Left renal pelvis (tissue), 4 donors: ENCODE measurements at places on chromosomes 6 and 20. TPM values are rescaled to one million over a fixed set of nuclear protein-coding genes. Genes with fewer than 3 reads are reported as not detected.

GRCh38 chr20:4881006-4881730 is 120.1 kb downstream of the SLC23A2 start:
- DNase-seq = no peak

- no peak for DNase-seq
Observed at GRCh38 chr20:64035933-64036345, at the start of gene C20orf204. Gene C20orf204, plus strand, starts transcription at chr20:64036182. Its CDS starts 142 bp downstream, at chr20:64036324.

- DNase-seq = no peak
Observed at GRCh38 chr6:162728706-162729105, 932 bp downstream of the PACRG start.

DNA sequence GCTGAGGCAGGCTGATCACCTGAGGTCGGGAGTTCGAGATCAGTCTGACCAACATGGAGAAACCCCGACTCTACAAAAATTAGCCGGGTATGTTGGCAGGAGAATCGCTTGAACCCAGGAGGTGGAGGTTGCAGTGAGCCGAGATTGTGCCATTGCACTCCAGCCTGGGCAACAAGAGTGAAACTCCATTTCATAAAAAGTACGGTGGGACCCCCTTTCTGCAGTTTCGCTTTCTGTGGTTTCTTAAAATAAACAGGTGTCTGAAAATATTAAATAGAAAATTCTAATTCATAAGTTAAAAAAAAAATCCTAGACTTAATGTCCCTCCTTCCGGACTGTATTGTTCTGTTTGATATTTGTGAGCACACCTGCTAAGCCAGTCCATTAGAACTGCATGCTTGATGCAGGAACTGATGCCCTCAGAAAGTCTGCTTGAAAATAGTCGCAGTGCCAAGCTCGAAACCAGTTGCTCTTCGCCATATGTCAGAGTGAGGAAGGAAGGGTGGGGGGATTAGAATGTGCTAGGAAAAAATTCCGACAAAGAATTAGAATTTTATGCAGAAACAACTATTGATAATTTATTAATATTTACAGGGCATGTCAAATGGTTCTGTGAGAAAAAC is 85.9 kb downstream of the JARID2 start:
- DNase-seq = no peak

GRCh38 chr20:41408156-41408794 is 41.7 kb upstream of the EMILIN3 start:
- no peak for DNase-seq

GRCh38 chr6:88945415-88946008 is 17.9 kb downstream of the RNGTT start:
- DNase-seq = no peak

GRCh38 chr20:6726761-6727160 is 40.7 kb upstream of the BMP2 start:
- DNase-seq = no peak

DNA sequence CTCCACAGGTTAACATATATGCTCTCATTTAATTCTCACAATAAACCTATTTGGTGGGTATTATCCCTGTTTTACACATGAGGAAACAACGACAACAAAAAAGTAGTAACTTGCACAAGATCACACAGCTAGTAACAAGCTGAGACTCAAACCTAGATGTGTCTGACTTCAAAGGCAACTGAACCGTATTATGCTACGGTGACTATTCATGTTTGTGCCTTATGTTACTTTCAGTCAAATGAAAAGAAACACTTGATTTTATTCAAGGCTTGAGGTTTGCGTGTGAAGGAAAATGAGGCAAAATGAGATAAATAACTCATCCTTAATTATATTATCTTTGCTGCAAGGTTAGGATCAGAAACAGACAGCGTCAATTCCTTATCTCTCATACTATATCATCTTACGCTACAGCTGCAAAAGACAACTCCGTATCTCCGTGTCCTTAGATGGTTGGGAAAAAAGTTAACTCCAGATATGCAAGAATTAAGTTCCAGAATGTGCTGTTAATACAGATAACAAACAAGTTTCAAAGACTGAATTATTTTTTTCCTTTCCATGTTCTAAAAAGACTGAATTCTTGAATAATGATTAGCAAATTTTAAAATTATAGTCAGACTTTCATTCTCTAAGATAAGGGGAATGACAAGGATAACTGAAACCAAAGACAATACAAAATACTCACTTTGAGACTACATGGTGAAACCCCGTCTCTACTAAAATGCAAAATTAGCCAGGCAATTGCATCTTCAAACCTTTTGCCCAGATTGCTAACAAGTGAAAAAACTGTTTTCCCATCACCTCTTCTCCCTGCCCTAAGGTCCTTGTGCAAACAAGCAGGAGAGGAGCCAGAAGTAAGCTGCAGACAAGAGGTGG is 27.8 kb downstream of the STAU1 start:
- no peak for DNase-seq

DNA sequence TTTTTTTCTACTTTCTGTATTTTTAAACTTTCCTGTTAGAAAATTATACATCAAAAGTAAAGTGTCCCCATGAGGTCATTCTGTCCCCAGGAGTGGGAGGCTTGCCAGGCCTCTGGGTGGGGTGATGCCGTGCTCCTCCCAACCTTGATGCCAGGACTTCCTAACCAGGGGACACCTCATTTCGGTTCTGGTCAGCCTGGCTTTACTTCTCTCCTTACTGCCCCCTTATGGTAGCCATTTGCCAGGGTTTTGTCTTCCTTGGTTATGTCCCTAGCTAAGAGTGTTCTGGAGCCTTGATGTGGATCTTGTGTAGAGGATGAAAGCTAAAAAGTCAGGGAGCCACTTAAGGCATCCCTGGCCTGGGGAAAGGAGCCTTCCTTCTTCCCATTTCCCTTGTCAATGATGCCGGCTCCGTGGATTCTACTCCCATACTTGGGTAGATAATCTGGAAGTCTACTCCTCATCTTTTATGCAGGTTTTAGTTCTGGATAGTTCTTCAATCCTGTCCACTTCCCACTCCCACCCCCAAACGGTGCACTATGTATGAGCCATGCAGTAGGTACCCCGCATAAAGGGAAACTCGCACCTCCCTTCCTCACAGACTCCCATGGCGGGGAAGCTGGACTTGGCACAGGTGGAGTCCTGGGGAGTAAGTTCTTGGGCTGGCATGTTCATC is 164.1 kb upstream of the SALL4 start:
- DNase-seq = no peak

The ATP9A gene
- polyA plus RNA-seq = 63.6 TPM

DNA sequence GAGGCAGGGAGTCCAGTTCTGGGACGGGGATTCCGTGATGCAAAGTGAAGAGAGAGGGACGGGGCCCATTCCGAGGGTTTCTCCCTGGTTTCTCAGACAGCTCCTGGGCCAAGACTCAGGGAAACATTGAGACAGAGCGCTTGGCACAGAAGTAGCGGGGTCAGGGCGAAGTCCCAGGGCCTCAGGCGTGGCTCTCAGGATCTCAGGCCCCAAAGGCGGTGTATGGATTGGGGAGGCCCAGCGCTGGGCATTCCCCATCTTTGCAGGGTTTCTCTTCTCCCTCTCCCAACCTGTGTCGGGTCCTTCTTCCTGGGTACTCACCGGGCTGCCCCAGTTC is 35.9 kb upstream of the HLA-G start:
- DNase-seq = no peak

GRCh38 chr20:19205981-19206396 is 6.5 kb upstream of the SLC24A3 start:
- no peak for DNase-seq

GRCh38 chr20:21280522-21281016 is 22.6 kb upstream of the XRN2 start:
- DNase-seq = no peak

The TRMT11 gene
- 31.0 TPM for polyA plus RNA-seq

- no peak for DNase-seq
Observed at GRCh38 chr6:164108869-164109769, 694.6 kb downstream of the QKI start.

GRCh38 chr20:39069976-39070375 is 107.8 kb downstream of the DHX35 start:
- DNase-seq = no peak

- no peak for DNase-seq
Observed at GRCh38 chr20:53338716-53339115, 254.9 kb downstream of the ZNF217 start.

The SPTLC3 gene
- polyA plus RNA-seq = 21.4 TPM

The NHLRC1 gene
- 1.5 TPM for polyA plus RNA-seq

DNA sequence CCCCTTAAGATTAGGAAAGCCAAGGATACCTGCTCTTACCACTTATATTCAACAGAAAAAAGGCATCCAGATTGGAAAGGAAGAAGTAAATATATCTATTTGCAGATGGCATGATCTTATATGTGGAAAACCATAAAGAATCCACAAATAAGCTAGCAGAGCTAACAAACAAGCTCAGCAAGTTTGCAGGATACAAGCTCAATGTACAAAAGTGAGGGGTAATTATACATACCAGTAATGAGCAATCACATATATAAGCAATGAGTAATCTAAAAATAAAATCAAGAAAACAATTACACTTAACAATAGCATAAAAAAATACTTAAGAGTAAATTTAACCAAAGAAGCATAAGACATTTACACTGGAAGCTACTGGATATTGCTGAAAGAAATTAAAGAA is 31.6 kb upstream of the HMGN3 start:
- DNase-seq = no peak

DNA sequence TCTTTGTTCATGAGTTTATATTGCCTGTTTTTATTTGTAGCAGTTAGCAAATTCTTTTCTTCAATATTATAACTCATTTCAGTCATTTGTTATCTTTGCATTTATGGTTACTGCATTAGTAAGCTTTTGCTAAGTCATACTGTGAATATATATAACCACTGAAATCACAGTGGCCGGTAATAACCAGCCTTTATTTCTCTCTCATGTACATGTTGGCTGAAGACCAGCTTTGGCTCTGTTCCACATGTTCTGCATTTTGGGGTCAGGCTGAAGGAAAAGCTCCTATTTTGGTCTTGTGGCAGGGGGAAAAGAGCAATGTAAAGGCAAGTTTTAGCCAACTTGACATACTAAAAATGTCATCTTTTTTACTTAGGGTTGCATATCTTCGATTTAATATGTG is 276.3 kb downstream of the BCKDHB start:
- DNase-seq = peak; percentile 33

- no peak for DNase-seq
Observed at GRCh38 chr6:90729057-90729456, 142.2 kb upstream of the MAP3K7 start.

The EYS gene
- polyA plus RNA-seq = 0.66 TPM

DNA sequence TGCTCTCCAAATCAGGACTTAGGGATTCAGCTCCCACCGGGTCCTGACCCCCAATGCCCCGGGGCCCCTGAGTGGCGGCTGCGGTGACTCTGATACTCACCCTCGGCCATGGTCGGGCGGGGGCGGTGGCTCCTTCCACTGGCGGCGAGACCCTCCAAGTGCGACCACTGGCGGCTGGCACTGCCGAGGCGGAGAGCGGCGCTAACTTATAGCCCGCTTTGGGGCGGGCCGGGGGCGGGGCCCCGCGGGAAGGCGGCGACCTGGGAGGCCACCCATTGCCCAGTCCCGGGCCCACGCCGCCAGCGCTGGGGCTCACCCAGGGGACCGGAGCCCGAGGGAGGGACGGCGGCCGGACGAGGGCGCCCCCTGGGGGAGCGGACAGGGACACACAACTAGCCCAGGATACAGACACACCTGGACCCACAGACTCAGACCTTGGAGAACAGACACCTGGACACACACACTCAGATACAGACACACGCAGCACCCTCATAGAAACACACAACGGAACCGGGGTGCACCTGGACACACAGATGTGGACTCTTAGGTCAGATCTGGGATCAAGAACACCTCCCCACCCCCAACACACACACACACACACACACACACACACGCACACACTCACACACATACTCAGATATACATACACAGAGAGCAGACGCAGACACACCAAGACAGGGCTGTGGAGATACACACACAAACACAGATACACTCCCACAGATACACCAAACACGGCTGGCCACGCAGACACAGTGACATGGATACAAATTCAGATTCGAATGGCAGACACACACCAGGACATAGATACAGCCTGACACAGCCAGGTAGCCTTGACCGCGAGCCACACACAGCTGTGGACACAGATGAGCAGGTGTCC is at the start of gene TGM2:
TGM2 (minus strand) TSS at position 182 of the 877 bp plus-strand sequence; CDS start at position 110, 72 bp downstream.
- DNase-seq = no peak

- no peak for DNase-seq
Observed at GRCh38 chr6:29678114-29678513, 2.8 kb downstream of the ZFP57 start.
